ENCODE measurements at places on chromosomes 5 and 9. TPM values are rescaled to one million over a fixed set of nuclear protein-coding genes. Genes with fewer than 3 reads are reported as not detected.

ERBIN gene
- total RNA-seq: 100 TPM

DND1 gene
- 0.43 TPM for total RNA-seq

STXBP1 gene
- total RNA-seq: 29.8 TPM

WDR38 gene
- not detected for total RNA-seq

LECT2 gene
- not detected for total RNA-seq

PAPPA gene
- total RNA-seq: 0.13 TPM

PRRC2B gene
- total RNA-seq: 139 TPM

NMUR2 gene
- total RNA-seq: not detected

LMX1B gene
- not detected for total RNA-seq

CAMK2A gene
- total RNA-seq: not detected

ATP10B gene
- not detected for total RNA-seq

CAMK4 gene
- 2.6 TPM for total RNA-seq

FAM81B gene
- total RNA-seq: not detected

REEP2 gene
- total RNA-seq: 2.8 TPM

CCL27 gene
- not detected for total RNA-seq

PFDN1 gene
- 141 TPM for total RNA-seq

OBP2B gene
- total RNA-seq: not detected

ADAMTS2 gene
- 0.50 TPM for total RNA-seq

DRD1 gene
- total RNA-seq: not detected

GLDC gene
- total RNA-seq: 22.8 TPM

INSL4 gene
- total RNA-seq: not detected

ACSL6 gene
- not detected for total RNA-seq

DMGDH gene
- total RNA-seq: 0.07 TPM

IL4 gene
- total RNA-seq: not detected

FBLL1 gene
- total RNA-seq: 0.07 TPM

PCDHA13 gene
- total RNA-seq: not detected

AQP7 gene
- total RNA-seq: 0.13 TPM

STING1 gene
- total RNA-seq: 92.9 TPM

RNF180 gene
- total RNA-seq: 10.6 TPM

NUP214 gene
- total RNA-seq: 34.1 TPM

FOXD4 gene
- total RNA-seq: 0.27 TPM

MSANTD3 gene
- total RNA-seq: 74.5 TPM

SH3GL2 gene
- total RNA-seq: 0.13 TPM

ANKRD18A gene
- total RNA-seq: 0.53 TPM

IFNA6 gene
- not detected for total RNA-seq

SPATA9 gene
- total RNA-seq: not detected

NUTM2F gene
- total RNA-seq: not detected

ARID3C gene
- total RNA-seq: 0.07 TPM

MSMP gene
- total RNA-seq: 6.0 TPM

OR1J4 gene
- not detected for total RNA-seq

FOXD1 gene
- not detected for total RNA-seq

SOX30 gene
- total RNA-seq: not detected

LCN9 gene
- not detected for total RNA-seq

WNK2 gene
- total RNA-seq: under 0.01 TPM

COL23A1 gene
- not detected for total RNA-seq

MELK gene
- 73.0 TPM for total RNA-seq

CDX1 gene
- total RNA-seq: not detected

BRIX1 gene
- 64.0 TPM for total RNA-seq

PRDM9 gene
- total RNA-seq: not detected

CEL gene
- total RNA-seq: 0.14 TPM

AQP3 gene
- total RNA-seq: 0.36 TPM

HRH2 gene
- not detected for total RNA-seq

FAM219A gene
- total RNA-seq: 18.8 TPM

IGFBPL1 gene
- total RNA-seq: 0.29 TPM

SPINK13 gene
- total RNA-seq: not detected

C9orf152 gene
- total RNA-seq: not detected

All from thoracic aorta endothelial cell (primary cell).